Neural progenitor cell (in vitro differentiated cells): ENCODE measurements at places on chromosomes 7 and 10. TPM values are rescaled to one million over a fixed set of nuclear protein-coding genes. Genes with fewer than 3 reads are reported as not detected.

GRCh38 chr10:92590623-92591549, 2.0 kb upstream of the KIF11 start:
- peak; percentile 67 for DNase-seq

GRCh38 chr10:24360282-24361127, 151.6 kb downstream of the KIAA1217 start:
- DNase-seq: peak; percentile 80

GRCh38 chr7:42690794-42691639, 220.9 kb downstream of the C7orf25 start:
- peak; percentile 79 for DNase-seq

GRCh38 chr7:54260941-54261371, 281.2 kb upstream of the VSTM2A start:
- no peak for DNase-seq

- DNase-seq: no peak
Observed at GRCh38 chr10:72564596-72564995, 61.3 kb downstream of the MICU1 start.

- no peak for DNase-seq
Observed at GRCh38 chr7:1455241-1455939, 3.9 kb downstream of the MICALL2 start.

DNA sequence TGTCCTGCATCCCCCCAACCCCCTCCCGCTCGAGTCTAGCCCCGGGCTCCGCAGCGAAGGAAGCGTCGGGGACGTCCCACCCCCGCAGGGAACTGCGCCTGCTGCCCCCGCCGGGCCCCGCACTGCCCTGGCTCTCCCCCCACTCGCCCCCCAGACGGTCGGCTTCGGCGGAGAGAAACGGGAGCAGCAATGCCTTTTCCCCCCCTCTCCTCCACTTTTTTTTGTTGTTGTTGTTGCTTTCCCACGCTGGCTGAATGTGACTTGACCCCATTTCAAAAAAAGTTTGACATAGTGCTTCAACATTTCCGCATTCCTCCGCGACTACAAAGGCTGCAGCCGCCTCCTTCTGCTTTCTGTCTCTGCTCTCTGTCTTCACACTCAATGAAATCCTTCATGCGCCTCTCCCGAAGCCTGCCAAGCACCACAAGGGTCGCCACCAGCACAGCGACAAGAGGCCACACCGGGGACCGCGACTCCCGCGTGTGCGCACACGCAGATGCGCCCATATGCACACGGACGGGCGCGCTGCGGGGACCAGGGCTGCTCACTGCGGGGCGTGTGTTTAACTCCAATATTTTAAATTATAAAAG, 1.0 kb downstream of the CDK6 start:
- DNase-seq: peak; percentile 84

DNA sequence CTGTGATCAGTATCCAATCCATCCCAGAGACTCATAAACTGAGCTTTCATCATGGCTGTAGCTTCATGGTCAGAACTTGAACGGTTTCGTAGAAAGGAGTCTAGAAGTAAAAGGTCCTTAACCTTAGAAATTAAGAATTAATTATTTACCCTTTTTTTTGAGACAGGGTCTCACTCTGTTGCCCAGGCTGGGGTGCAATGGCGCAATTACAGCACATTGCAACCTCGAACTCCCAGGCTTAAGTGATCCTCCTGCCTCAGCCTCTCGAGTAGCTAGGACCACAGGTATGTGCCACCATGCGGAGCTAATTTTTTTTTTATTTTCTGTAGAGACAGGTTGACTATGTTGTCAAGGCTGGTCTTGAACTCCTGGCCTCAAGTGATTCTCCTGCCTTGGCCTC, 41.7 kb downstream of the ATAD1 start:
- DNase-seq: no peak

- no peak for DNase-seq
Observed at GRCh38 chr10:10361301-10361885, 656.3 kb upstream of the CELF2 start.

- no peak for DNase-seq
Observed at GRCh38 chr10:6119962-6120361, 31.1 kb downstream of the RBM17 start.

DNA sequence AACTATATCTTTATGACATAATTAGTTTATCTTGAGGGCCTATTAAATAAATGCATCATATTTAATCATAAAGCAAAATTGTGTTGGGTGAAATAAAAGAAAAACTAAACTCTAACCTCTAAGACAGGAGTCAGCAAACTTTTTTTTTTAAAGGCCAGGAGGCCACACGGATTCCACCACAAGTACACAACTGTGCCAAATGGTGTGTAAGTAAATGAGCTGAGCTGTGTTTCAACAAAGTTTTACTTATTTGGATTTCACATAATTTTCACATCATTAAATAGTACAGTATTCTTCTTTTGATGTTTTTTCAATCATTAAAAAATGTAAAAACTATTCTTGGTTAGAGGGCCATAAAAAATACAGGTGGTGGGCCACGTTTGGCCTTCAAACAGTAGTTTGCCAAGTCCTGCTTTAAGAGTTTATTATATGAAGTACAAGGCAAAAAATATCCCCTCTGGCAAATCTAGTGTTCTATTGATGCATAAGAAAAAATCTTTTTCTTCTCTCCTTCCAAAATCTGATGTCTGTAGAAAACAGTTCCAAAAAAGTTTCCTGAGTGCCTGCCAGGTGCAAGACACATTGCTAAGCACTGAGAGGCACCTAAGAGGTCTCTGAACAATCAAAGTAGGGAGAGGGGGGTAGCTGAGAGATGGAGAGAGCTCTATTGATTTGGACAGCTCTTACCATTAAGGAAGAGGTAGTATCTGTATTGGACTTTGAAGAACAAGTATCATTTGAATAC, 26.5 kb upstream of the SPOCK2 start:
- no peak for DNase-seq

- DNase-seq: no peak
Observed at GRCh38 chr7:16423761-16424160, 2.4 kb upstream of the CRPPA start.

- no peak for DNase-seq
Observed at GRCh38 chr10:12221323-12222298, 25.6 kb downstream of the CDC123 start.

GRCh38 chr7:7051206-7051877, 131.0 kb upstream of the C1GALT1 start:
- no peak for DNase-seq

DNA sequence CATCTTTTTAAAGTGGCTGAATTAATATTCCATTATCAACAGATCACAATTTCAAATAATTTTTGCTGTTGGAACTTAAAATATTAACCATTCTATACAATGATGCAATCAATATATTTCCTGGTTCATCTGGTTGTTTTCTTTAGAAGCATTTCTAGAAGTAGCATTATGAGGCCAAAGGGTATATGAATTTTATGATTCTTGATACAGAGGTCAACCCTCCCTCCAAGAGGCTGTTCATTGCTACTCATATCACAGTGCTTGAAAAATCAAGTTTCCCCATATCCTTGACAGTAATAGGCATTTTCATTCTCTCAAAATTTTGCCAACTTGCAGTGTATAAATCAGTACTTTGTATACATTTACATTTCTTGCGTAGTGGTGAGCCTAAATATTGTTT, 312.6 kb downstream of the BMPER start:
- DNase-seq: no peak

GRCh38 chr7:127582361-127582760, 3.0 kb downstream of the GCC1 start:
- no peak for DNase-seq

DNA sequence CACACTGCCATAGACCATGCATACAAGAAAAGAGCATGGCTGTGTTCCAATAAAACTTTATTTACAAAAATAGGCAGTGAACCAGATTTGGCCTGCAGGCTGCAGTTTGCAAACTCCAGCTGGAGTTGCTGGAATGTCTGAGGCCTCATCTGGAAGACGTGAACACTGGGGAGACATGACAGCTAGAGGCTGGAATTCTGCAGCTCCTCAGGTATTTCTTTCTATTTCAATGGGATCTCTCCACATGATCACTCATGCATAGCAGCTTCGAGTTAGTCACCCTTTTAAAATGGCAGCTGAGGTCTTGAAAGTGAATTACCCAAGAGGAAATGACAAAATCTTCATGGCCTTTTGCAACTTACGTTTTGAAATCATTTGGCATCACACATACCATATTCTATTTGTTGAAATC, 52.6 kb upstream of the BET1 start:
- peak; percentile 43 for DNase-seq

GRCh38 chr7:141355032-141355431, 196.2 kb upstream of the AGK start:
- no peak for DNase-seq

- no peak for DNase-seq
Observed at GRCh38 chr7:16236381-16236780, 185.0 kb downstream of the CRPPA start.

DNA sequence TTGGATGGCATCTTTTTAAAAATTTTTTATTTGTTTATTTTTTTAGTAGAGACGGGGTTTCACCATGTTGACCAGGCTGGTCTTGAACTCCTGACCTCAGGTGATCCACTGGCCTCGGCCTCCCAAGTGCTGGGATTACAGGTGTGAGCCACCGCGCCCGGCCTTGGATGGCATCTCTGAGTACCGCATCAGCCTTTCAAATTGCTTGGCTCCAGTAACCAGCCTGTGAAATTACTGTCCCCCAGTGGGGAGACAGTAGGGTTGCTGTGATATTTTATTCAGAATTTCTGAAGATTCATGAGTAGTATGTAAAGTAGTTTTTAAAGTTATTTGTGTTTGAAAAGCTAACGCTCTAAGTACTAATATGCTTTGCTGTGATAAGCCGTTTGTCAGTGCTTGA, 1.2 kb downstream of the NUB1 start:
- DNase-seq: no peak

- DNase-seq: peak; percentile 31
Observed at GRCh38 chr7:132162556-132163144, 413.6 kb downstream of the PLXNA4 start.

- no peak for DNase-seq
Observed at GRCh38 chr10:43145311-43145710, 7.1 kb downstream of the CSGALNACT2 start.

GRCh38 chr7:40965016-40965415, 737.9 kb downstream of the INHBA start:
- DNase-seq: no peak

DNA sequence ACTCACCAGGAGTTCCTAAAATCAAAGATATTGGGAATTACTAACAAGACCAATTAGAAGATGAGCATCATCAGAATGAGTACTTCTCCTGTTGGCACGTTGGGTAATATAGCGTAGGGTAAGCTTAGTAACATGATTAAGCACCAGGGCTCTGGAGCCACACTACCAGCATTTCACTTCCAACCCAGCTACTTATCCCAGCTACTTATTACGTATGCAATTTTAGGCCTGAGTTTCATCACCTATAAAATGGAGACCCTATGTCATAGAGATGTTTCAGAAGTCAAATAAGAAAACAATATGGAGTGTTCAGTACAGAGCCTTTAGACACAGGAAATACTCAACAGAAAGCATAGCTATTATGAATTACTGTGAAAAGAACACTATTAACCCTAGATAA, 19.0 kb downstream of the GDI2 start:
- no peak for DNase-seq

DNA sequence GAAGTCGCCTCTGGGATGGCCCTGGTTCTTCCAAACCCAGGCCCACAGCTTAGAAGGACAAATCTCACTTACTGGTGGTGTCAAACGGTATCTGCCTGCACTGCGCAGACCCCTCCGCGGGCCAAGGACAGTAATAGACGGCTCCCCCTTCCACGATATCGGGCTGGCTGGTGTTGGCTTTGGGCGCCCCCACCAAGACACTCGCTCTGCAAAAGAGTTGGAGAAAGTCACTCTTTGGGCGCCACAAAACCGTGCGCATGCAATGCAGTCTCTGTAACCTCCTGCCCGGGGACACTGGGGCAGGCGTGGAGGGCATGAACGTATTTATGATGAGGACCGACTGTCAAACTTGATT, 1.1 kb downstream of the ITGA8 start:
- no peak for DNase-seq

GRCh38 chr10:121531076-121531829, 67.0 kb downstream of the FGFR2 start:
- DNase-seq: peak; percentile 42

DNA sequence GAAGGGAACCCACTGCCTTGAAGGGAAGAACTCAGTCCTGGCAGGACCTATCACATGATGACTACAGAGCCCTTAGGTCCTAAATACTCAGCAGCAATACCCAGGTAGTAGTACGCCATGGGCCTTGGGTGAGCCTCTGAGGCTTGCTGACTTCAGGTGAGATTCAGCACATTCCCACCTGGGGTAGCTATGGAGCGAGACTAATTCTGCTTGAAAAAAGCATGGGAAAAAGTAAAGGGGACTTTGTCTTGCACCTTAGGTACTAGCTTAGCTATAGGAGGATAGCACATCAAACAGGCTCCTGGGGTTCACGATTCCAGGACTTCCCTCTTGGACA, 98.2 kb upstream of the MEOX2 start:
- DNase-seq: no peak

- peak; percentile 57 for DNase-seq
Observed at GRCh38 chr7:156650042-156650441, 9.5 kb downstream of the RNF32 start.

The SPOCK2 gene
- 1.9 and 3.2 TPM in 2 replicates for total RNA-seq

The IKZF5 gene
- total RNA-seq: 5.5 and 10.7 TPM in 2 replicates

The GIMAP7 gene
- total RNA-seq: not detected in 2 replicates

The CYP2W1 gene
- total RNA-seq: 0.06 TPM in 1 of 2 replicates, not detected in the other

The CELF2 gene
- total RNA-seq: 31.6 and 33.8 TPM in 2 replicates

The ACTL6B gene
- total RNA-seq: not detected in 2 replicates

The PTF1A gene
- total RNA-seq: not detected in 2 replicates

The KIF5B gene
- 90.3 and 131 TPM in 2 replicates for total RNA-seq

The MRC1 gene
- total RNA-seq: 0.03 TPM in 1 of 2 replicates, not detected in the other

The C10orf105 gene
- total RNA-seq: 0.39 and 1.5 TPM in 2 replicates

The POP7 gene
- 19.4 and 55.1 TPM in 2 replicates for total RNA-seq

The C10orf67 gene
- total RNA-seq: not detected in 2 replicates
